ENCODE measurements at places on chromosomes 1 and 21.

- DNase-seq = no peak
Measured at GRCh38 chr1:102833151-102833550, 275.2 kb downstream of the COL11A1 start.

GRCh38 chr1:172293429-172293828 is 127.1 kb upstream of the C1orf105 start:
- no peak for DNase-seq

DNA sequence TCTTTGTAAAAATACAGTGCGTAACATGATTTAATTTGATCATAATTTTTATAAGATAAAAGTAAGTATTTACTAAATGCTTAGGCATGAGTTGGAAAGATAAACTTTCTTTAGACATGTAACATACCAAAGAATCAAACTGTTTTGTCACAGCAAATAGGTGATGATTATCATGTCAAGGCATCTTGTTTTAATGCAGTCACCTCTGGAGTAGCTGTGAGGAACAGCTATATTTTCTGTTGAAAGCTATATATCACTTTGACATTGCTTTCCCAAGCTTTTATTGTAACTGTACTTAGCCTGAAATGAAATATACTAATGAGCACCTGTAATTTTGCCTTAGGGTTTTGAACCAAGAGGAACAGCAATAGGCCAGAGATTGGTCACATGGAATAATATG is 151.9 kb downstream of the TLR5 start:
- no peak for DNase-seq

DNA sequence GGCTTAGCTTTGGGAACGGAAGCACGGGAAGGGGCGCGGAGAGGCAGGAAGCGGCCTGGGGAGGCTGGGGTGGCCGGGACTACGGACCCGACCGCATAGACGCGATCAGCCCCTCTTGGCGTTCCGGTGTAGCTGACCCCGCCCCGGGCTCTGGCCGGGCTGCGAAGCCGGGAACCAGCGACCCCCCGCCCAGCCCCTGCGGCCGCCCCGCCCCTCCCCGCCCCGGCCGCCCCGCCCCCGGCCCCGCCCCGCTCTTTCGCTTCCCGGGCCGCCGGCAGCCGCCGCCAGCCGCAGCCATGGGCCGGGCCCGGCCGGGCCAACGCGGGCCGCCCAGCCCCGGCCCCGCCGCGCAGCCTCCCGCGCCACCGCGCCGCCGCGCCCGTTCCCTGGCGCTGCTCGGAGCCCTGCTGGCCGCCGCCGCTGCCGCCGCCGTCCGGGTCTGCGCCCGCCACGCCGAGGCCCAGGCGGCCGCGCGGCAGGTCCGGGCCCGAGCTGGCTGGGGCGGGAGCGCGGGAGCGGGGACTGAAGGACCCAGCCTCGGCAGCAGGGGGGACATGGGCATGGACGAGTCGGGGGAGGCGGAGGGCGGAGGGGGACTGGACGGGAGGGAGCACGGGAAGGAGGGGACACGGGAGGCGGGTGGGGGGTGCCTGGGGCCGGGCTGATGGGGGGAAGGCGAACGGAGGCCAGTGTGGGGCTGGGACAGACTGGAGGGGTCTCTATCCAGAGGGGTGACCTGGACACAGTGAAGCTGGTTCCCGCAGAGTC is at the start of gene SELENON:
SELENON (plus strand) TSS at position 259 of the 768 bp plus-strand sequence; CDS start at position 297, 38 bp downstream.
- peak; percentile 95 for DNase-seq

GRCh38 chr1:42847721-42848460 is 1.5 kb downstream of the ZNF691 start:
- no peak for DNase-seq

GRCh38 chr1:2631136-2632050 is 1.4 kb downstream of the MMEL1 start:
- DNase-seq = no peak

- DNase-seq = no peak
Measured at GRCh38 chr1:65980237-65980636, 187.5 kb downstream of the PDE4B start.

DNA sequence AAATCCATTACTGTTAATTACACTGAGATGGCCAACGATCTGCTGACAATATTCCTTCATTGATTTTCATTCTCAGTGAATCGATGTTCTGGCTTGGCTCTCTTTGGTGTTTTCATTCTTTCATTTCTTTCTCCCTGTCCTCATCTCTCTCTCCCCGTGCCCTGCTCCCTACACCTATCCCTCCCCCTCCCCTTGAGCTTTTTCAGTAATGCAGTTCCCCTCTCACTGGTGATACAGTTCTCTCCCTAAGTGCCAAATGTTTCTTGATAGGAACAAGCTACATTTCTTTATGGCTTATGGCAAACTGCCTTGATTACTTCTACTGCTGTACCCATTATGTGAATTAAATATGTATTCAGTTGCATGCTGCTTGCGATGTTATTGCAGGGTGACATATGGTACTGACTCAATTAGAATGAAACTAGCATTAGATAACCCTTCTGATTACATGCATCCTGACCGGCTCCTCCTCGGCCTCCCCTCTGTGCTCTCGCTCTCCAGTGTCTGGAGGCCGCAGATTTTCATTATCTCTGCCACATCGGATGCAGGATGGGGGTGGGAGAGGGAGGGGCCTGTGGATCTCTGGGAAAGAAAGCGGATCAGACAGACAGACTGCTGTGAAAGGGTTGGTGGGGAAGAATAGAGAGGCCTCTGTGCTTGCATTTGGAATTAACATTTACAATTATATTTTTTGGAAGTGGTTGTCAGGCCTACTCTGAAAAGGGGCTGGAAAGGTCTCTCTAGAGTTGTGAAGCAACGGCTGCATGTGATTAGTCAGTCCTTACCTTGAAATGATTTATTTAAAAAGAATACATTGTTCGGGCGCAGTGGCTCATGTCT is 130.9 kb downstream of the PBX1 start:
- DNase-seq = no peak

DNA sequence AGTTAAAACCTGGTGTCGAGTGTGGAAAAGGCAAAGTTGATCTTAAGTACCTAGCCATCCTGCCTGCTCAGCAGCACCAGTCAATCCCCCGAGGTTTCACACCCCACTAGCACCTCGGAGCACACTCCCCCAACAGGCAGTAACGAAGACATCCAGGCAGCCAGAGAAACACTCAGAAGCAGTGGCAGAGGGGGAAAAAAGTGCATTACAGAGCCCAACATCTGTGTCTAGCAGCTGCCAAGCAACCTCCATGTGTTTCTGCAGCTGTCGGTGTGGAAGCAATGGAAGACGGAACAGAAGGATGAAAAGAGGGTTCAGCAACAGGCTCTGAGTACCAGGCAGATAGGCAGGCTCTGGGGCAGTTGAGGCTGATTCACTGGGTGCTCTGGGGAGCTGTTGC is 73.4 kb upstream of the PROX1 start:
- no peak for DNase-seq

DNA sequence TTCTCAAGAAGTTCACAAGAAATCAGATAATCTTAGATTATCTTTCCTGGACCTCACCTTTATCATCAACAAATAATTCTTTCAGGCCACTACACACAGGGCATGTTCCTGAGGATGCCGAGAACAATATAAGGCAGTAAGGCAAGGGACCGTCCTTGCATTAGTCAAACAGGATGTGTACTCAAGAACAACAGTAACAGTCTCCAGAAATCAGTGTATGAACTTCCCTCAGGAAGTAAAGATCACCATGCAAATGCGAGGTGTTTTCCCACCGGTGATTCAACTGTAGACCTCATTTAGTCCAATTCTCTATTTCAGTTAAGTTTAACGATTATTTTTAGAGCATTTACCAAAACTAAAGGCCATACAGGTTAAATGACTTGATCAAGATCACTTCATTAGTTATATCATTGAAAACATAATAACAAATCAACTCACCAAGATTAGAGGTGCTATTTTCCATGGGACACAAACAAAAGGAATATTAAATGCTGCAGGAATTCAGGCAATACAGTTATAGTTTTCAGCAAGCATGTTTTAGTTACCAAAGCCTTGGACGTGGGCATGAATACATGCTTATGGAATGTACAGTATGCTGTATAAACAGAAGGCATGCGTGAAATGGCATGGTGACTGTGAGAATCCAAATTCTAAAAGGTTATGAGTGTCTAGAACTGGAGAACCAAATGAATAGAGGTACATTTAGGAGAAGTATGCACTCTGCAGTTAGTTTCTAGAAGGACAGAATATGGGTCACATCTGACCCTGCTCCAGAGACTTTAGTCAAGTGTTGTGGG is 145.2 kb downstream of the TNR start:
- DNase-seq = no peak

- no peak for DNase-seq
Measured at GRCh38 chr1:6507461-6507911, 16.0 kb upstream of the PLEKHG5 start.

DNA sequence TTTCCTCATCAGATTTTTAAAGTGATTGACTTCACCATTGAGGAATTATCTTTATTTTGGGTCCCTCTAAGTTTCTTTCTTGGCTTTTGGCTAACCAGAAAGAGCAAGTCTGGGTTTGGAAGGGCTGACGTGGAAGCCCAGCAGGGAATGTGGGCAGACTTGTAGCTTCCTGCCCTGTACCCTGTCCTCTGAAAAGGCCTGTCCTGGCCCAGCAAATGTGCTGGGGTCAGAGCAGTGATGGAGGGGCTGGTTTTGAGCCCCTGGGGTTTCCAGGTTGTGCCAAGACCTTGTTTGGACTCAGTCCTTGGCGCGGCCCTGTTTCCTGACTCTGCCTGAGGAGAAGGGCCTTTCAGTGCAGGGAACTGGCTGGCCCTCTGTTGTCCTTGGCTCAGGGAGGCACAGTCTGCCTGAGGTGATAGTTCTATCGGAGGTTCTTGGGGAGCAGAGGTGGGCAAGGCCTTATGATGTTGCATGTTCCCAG is 72.1 kb downstream of the UCK2 start:
- DNase-seq = no peak

- DNase-seq = no peak
Measured at GRCh38 chr1:47886141-47886540, 111.0 kb downstream of the TRABD2B start.

DNA sequence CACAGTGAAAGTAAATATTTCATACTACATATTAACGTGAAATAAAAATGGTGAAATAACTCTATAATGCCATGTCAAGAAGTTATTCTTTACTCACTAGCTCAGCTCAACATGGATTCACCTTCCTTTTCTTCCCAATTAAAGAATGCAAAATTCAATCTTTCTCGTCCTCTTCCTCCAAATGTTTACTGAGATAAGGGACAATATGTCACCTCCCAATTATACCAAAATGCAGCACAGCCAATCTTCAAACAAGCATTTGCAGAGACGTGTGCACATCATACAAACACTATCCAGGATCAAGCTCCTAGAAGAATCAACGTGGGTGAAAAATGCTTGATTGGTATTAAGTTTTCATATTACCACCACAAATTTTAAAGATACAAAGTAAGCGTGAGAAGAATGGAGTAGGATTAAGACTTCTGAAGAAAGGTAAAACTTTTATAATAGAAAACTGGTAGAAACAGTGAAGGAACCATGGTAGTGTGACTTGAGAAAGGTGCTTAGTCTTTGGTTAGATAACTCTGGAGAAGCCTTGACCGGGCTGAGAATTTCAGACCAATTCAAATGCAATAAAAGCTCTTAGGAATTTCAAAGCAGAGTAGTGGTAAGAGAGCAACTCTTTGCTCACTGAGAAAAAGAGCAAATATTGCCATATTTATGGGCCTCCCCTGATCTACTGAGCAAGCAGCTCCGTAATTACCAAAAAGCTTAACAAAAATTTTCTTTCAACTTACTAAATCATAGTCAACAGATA is 7.2 kb downstream of the PTP4A2 start:
- DNase-seq = no peak

GRCh38 chr1:8796812-8797211 is 20.6 kb downstream of the RERE start:
- no peak for DNase-seq

GRCh38 chr21:36549470-36549869 is 69.5 kb upstream of the CLDN14 start:
- DNase-seq = no peak

DNA sequence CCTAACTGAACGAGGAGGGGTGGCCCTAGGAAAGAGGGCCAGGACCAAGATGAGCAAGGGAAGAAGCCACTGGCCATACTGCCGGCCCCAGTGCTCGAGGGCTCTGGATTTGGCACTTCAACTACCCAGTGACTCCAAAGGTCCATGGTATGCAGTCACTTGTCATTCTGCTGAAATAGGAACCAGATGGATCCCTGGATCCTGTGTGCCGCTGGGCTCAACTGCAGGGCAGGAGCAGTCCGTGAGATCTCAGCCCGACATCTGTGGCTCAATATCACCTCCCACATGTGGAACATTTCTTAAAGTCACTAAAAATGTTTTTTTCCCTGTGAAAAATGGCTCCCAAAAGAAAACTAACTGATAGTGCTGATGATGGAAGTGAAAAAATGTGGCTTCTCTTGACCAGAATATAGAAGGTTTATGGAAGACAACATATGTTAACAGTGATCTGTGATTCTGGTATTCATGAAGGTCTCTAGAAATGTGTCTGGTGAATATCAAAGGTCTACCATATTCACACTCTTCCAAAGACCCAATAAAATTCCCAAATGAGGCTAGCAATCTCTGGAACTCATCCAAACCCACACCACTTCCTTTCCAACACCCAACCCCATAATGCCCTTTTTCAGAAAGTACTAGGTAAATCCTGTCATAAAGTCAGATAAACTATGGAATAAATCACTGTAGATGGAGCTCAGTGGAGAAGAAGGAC is 24.1 kb downstream of the PAFAH2 start:
- DNase-seq = no peak

DNA sequence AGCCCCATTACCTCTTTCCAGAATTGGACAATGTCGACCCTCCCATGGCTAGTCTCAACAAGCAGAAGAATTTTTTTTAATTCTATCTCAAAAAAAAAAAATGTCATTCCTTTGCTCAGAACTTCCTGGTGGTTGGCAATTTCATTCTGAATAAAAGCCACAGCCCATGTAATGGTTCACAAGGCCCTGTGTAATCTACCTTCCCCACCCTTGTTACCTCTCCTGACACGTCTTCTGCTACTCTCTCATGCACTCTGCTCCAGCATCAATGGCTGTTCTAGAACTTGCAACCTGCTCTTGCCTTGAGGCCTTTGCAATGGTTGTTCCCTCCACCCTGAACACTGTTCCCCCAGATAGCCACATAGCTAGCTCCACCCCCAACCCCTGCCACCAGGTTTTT is 25.4 kb downstream of the NUAK2 start:
- DNase-seq = no peak

DNA sequence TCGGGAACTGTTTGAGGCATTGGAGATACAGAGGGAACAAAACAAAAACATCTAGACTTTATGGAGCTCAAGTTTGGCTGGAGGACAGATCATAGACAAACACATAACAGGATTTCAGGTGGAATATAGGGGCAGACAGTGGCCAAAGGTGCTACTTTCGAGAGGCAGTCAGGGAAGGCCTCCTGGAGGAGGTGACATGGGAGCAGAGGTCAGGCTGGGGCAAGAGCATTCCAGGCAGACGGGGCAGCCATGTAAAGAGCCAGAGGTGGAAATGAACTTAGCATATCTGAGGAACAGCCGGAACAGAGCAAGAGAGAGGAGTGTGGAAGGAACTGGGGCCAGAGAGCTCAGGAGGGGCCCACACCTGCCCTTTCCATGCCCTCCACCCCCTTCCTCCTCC is 122.3 kb downstream of the DMRTB1 start:
- no peak for DNase-seq

DNA sequence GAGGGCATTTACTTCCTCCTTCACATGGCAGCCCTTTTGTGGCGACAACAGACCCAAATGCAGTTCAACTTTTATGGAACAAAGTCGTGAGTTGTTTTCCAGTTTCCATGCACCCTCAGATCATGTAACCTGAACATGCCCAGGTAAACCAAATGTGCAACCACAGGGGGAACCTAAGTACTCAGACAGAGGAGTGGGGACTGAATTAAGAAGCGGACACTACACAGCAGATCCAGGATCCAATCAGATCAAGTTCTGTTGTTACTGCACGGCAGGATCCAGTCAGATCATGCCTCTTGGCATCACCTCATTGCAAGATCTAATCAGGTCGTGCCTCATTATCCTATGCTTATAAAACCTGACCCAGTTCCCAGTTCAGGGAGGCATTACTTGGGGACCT is 115.7 kb downstream of the MATN1 start:
- no peak for DNase-seq

Measured in CMK (cell line).